ENCODE measurements at places on chromosomes 5 and 9.

DNA sequence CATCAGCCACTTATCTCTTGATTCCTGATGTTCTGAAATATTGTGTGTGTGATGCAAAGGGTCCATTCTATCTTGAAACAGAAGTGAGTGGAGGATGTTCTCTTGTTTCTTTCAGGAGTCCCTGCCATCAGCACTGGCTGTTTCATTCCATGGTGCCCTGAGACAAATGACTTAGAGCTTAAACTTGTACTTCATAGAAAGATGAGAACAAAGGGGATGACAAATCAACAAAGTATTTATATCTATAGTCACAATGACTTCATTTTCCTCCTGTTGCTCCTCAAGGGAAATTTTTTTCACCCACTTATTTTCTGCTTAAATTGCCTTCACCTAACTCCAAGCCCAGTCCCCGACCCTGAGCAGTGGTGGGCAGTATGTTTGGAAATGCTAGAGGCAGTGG, 171.6 kb downstream of the TARS1 start:
- DNase-seq, result no peak

- DNase-seq, result no peak
Observed at GRCh38 chr5:96065685-96066385, 104.2 kb upstream of the ELL2 start.

- no peak for DNase-seq
Observed at GRCh38 chr5:143976055-143976454, 164.1 kb downstream of the HMHB1 start.

GRCh38 chr9:76298521-76299144, 95.6 kb downstream of the RFK start:
- no peak for DNase-seq

DNA sequence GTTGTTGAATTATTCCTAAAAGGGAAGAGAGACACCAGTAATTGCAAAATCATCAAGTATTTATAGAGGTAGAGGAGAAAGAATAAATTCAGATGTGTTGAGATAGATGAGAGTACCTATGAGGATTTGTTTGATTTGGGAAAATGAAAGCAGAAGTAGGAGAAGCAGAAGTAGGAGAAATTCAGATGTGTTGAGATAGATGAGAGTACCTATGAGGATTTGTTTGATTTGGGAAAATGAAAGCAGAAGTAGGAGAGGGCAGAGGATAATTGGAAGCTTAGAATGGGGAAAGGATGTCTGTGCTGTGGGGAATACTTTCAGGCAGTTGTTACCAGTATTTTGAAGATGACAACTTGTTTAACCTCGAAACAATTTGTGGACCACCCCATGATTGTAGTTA, 35.1 kb upstream of the ZCCHC7 start:
- no peak for DNase-seq

DNA sequence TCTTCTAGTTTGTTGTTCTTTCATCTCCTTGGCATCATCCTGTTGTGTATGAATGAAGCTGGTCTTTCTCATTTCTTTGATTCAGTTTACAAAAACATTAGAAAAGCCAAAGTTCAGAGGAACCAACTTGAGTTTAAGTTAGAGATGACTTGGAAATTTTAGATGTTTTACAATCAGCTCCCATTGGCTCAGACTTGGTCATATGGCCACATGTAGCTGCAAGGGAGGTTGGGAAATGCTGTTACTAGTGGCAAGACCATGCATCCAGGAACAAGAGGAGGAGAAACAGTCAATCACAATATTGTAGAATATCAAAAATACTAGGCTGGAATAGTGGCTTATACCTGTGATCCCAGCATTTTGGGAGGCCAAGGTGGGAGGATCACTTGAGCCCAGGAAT, 19.5 kb downstream of the CARD6 start:
- DNase-seq, result no peak

GRCh38 chr5:172473427-172473826, 19.1 kb upstream of the SH3PXD2B start:
- DNase-seq, result no peak

GRCh38 chr5:65907135-65907534, 19.2 kb upstream of the ERBIN start:
- no peak for DNase-seq

- DNase-seq, result peak; percentile 41
Observed at GRCh38 chr9:131407717-131408195, 13.9 kb downstream of the PRRC2B start.

- DNase-seq, result no peak
Observed at GRCh38 chr5:154901276-154901675, 36.7 kb downstream of the GEMIN5 start.

GRCh38 chr5:62256161-62257019, 49.6 kb upstream of the KIF2A start:
- no peak for DNase-seq

DNA sequence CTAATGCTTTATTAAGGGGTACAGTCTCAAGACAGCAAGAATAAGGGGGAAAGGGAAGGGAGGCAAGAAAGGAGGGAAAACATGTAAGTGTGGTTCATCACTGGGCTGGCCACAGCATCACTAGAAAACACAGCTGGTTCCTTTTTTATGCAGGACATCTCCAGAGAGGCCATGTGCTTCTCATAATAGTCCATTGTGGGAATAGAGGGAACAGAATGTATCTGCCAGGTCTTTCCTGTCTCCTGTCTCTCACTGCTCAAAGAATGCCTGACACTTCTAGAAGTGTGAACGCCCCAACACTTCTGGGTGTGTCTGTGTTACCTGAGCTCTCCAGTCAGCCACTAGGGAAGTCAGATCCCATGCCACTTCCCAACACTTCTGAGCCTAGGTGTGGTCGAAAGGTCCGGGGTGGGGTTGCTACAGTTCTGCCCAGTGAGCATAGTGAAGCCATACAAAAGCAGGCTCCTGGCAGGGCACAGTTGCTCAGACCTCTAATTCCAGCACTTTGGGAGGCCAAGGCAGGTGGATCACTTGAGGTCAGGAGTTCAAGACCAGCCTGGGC, 255.6 kb upstream of the SLC30A5 start:
- DNase-seq, result no peak

DNA sequence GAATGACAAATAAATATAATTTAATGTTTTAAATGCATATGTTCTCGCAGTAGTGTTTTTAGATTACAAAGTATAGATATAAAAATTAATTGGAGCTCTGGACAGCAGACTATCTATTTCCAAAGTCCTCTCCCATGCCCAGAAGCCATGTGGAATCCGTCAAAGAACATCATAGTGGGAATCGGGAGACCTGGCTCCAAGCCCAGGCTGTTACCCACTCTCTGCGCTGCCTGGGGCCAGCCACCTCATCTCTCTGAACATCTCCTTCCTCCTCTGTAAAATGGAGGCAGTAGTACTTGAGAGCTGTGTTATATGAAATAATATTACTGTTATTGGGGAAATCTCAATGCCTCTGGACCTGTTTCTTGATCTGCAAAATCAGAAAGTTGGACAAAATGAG, 58.1 kb upstream of the SLC30A5 start:
- no peak for DNase-seq

DNA sequence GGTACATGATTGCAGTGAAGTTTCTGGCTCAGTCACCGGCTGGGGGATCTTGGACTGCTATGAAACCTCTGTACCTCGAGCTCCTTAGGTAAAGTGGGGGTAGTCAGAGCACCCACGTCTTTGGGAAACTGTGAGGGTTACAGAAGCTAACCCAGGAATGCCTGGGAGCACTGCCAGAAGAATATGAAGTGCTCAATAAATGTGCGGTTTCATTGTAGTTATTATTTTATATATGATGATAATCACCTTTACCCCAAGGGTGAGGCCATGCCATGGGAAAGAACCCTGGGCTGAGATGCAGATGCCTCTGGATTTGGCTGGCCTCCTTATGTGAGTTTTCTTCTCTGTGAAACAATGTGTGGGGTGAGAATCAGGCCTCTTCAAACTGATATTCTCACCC, 3.7 kb downstream of the NPR3 start:
- no peak for DNase-seq

- DNase-seq, result no peak
Observed at GRCh38 chr5:75707911-75708509, 9.2 kb downstream of the POC5 start.

DNA sequence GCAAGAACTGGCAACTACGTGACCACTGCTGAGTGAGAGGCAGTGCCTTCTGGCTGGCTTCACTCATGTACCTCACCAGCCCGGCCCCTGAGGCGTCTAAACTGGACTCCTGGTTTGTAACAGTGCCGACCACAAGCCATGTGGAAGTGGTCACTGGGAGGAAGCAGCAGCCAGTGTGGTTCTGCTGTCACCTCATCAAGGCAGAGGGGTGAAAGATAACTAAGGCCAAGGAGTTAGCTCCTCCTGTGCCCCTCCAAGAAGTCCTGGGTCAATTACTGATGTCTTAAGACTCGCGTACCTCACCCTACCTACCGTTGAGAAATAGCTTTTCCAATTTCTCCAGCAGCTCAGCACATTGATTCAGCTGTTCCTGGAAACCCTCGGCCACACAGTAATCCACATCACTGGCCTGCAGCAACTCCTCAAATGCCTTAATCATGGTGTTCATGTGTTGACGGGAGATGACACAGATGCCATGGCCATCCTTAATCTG, 142.9 kb downstream of the CDK5RAP2 start:
- peak; percentile 76 for DNase-seq

- DNase-seq, result no peak
Observed at GRCh38 chr5:97134634-97135033, 7.8 kb downstream of the LIX1 start.

Data from hematopoietic multipotent progenitor cell treated with erythropoietin and hydrocortisone succinate and interleukin-3 and kit ligand, for 6 days (in vitro differentiated cells).